ENCODE measurements at places on chromosomes 7 and 10.

DNA sequence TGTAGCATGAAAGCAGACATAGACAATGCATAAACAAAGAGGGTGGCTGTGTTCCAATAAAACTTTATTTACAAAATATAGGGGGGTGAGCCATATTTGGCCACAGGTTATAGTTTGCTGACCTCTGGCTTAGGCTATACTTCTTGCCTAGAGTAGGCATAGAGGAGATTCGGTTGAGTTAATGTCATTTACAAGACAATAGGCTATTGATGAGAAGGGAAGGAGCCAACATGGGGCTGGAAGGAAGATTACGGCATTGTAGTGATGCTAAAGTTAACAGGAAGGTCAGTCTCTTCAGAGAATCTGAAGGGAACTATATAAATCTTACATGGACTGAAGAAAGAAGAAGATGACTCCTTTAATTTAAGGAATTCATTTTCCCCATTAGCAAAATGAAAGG, 463.5 kb downstream of the HTR7 start:
- no peaks in the 10 kb centered on the region for H3K27me3 ChIP-seq
- H3K36me3 ChIP-seq, result no peaks in the 10 kb centered on the region
- no peak overlapping the region for H3K27ac ChIP-seq
- no peaks in the 10 kb centered on the region for H3K4me1 ChIP-seq
- no peak for DNase-seq
- no peak overlapping the region for H3K4me3 ChIP-seq

DNA sequence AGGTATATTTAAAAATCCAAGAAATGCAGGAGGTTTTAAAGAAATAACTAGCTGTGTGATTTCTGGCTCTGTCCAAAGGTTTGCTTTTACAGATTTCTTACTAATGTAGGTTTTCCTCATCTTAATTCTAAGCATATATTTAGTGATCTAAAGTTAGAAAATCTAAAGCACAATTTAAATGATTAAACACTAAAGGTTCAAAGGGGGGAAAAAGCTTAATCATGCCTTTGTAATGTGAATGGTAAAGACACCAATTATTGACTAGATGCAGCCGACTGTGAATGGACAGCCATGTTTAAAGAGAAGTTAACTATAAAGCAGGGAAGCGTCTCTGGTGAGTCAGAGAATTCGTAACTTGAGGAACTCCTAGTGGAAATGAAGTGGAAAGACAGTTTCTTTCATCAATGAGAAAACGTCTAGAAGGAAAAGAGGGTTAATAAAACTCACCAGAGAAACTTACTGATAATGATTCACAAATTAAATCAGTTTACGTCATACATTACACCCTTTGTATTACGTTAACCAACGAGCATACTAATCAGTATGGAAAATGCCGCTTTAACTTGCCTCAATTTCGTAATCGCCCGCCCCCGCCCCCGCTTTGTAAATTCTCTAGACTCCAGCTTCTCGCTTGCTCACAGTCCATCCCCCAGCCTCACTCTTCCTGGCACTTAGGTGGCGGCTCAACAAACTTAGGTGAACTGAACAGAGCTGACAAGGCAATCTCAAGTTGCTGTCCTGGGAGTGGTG, 1.1 kb upstream of the HBP1 start:
- H3K27ac ChIP-seq, result peak overlapping the region; percentile 94
- peak; percentile 63 for DNase-seq
- H3K27me3 ChIP-seq, result no peaks in the 10 kb centered on the region
- peak overlapping the region; percentile 84 for H3K4me3 ChIP-seq
- no peaks in the 10 kb centered on the region for H3K36me3 ChIP-seq
- peaks cover 24% of the 10 kb centered on the region for H3K4me1 ChIP-seq

DNA sequence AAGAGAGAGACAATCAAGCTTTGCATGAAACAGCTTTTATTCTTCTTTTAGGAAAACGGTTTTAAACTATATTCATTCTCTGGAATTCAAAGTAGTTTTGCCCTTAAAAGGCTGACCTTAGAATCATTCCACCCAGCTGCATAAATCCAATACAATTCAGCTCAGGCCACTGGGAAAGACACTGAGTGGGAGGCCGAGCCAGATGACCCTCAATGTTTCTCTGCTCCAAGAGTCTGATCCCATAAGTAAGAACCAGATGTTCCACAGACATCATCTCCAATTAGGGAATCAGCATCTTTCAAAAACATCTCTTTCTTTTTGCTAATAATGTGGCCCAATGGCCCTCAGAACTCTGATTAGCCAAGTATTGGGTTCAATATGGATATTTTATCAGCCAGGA, 26.1 kb downstream of the CREB3L2 start:
- H3K4me1 ChIP-seq, result no peaks in the 10 kb centered on the region
- H3K4me3 ChIP-seq, result no peak overlapping the region
- no peaks in the 10 kb centered on the region for H3K36me3 ChIP-seq

- H3K27me3 ChIP-seq, result no peaks in the 10 kb centered on the region
- no peak for DNase-seq
- no peak overlapping the region for H3K27ac ChIP-seq
Observed at GRCh38 chr10:52637592-52637991, 135.0 kb downstream of the MBL2 start.

- H3K4me1 ChIP-seq, result no peaks in the 10 kb centered on the region
- no peaks in the 10 kb centered on the region for H3K27me3 ChIP-seq
- DNase-seq, result no peak
- H3K36me3 ChIP-seq, result no peaks in the 10 kb centered on the region
- no peak overlapping the region for H3K27ac ChIP-seq
Observed at GRCh38 chr10:126137562-126138221, 241.3 kb downstream of the FANK1 start.

GRCh38 chr7:151456782-151457181, 16.8 kb upstream of the CRYGN start:
- no peaks in the 10 kb centered on the region for H3K4me1 ChIP-seq
- no peaks in the 10 kb centered on the region for H3K36me3 ChIP-seq
- no peak overlapping the region for H3K27ac ChIP-seq
- DNase-seq, result no peak

DNA sequence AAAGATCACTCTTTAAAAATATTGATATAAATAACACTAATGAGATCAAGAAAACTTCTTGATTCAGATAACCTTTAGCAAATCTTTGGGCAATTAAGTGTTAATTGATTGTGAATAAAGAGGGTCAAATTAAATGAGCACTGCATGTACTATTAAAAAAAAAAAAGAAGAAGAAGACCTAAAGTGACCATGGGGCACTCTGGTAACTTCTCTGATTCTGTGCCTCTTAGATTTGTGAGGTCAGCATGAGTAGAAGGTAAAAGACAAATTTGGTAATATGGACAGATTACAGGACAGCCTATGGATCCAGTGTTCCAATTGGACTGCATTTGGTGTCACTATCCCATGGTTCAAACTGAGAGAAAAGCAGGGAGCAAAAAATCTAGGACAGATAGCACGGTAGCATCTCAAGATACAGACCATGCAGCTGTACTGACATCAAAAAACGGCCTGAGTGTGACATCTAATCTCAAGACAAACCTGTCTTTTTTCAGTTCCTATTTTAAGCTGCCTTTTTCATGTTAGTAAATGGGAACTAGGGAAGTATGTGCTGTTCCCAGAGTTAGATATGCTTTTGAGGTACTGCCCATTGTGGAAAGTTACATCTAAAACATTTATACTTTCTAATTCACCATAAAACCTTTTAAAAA, 128.0 kb downstream of the KCND2 start:
- no peaks in the 10 kb centered on the region for H3K4me1 ChIP-seq
- no peak overlapping the region for H3K27ac ChIP-seq
- H3K36me3 ChIP-seq, result no peaks in the 10 kb centered on the region
- no peak overlapping the region for H3K4me3 ChIP-seq

- H3K27ac ChIP-seq, result no peak overlapping the region
- no peaks in the 10 kb centered on the region for H3K27me3 ChIP-seq
- H3K4me3 ChIP-seq, result no peak overlapping the region
Observed at GRCh38 chr7:102404005-102404861, 8.1 kb downstream of the PRKRIP1 start.

- no peak overlapping the region for H3K4me3 ChIP-seq
- no peak for DNase-seq
- H3K27ac ChIP-seq, result no peak overlapping the region
- H3K4me1 ChIP-seq, result no peaks in the 10 kb centered on the region
- no peaks in the 10 kb centered on the region for H3K36me3 ChIP-seq
- H3K27me3 ChIP-seq, result no peaks in the 10 kb centered on the region
Observed at GRCh38 chr7:134696261-134696660, 49.6 kb downstream of the BPGM start.

DNA sequence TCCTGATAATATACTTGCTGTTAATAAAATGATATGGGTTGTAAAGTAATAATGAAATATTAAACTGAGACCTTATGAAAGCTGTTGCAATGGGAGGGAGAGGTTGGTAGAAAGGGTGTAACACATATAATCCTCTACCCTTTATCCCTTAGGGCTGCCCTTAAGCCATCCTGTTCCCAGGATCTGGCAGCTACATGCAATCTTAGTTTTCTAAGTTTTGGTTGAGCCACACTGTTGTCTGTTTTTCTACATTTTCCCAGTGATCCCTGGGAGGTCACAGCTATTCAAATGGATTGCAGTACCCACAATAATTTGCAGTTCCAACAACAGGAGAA, 6.3 kb downstream of the COA1 start:
- H3K27ac ChIP-seq, result no peak overlapping the region
- DNase-seq, result no peak
- H3K4me1 ChIP-seq, result peaks cover 10% of the 10 kb centered on the region
- no peak overlapping the region for H3K4me3 ChIP-seq
- no peaks in the 10 kb centered on the region for H3K36me3 ChIP-seq

GRCh38 chr7:12007576-12007975, 175.6 kb upstream of the THSD7A start:
- H3K36me3 ChIP-seq, result no peaks in the 10 kb centered on the region
- no peaks in the 10 kb centered on the region for H3K4me1 ChIP-seq
- H3K27ac ChIP-seq, result no peak overlapping the region
- no peak overlapping the region for H3K4me3 ChIP-seq
- no peak for DNase-seq

GRCh38 chr7:126843336-126843735, 409.4 kb downstream of the GRM8 start:
- no peak for DNase-seq
- H3K36me3 ChIP-seq, result no peaks in the 10 kb centered on the region
- no peak overlapping the region for H3K27ac ChIP-seq
- no peaks in the 10 kb centered on the region for H3K4me1 ChIP-seq
- H3K27me3 ChIP-seq, result no peaks in the 10 kb centered on the region

- no peak overlapping the region for H3K27ac ChIP-seq
- no peaks in the 10 kb centered on the region for H3K27me3 ChIP-seq
- H3K36me3 ChIP-seq, result no peaks in the 10 kb centered on the region
- no peak overlapping the region for H3K4me3 ChIP-seq
- DNase-seq, result no peak
- no peaks in the 10 kb centered on the region for H3K4me1 ChIP-seq
Observed at GRCh38 chr10:58992830-58993460, 183.5 kb upstream of the PHYHIPL start.

DNA sequence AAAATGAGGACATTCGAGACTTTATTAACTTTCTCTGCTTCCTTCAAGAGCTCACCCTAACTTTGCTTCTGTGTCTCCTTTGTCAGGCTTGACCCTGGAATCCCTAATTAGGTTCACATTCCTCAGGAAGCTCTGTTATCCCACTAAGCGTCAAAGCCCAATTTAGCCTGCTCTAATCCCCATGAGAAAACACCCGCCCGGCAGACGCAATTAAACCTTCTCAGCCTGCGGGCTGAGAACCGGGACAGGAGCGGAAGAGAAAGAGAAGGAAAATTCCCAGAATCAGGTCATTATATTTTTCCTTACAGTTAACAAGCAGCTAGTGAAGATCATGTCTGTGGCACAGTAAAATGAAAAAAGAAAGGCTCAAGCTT, 93.0 kb downstream of the TNS3 start:
- no peak for DNase-seq
- no peaks in the 10 kb centered on the region for H3K36me3 ChIP-seq
- no peaks in the 10 kb centered on the region for H3K4me1 ChIP-seq
- no peak overlapping the region for H3K4me3 ChIP-seq
- no peaks in the 10 kb centered on the region for H3K27me3 ChIP-seq
- no peak overlapping the region for H3K27ac ChIP-seq

- no peak overlapping the region for H3K27ac ChIP-seq
- H3K4me1 ChIP-seq, result no peaks in the 10 kb centered on the region
- no peak for DNase-seq
- no peaks in the 10 kb centered on the region for H3K36me3 ChIP-seq
Observed at GRCh38 chr10:132880128-132880981, 62.0 kb downstream of the CFAP46 start.

DNA sequence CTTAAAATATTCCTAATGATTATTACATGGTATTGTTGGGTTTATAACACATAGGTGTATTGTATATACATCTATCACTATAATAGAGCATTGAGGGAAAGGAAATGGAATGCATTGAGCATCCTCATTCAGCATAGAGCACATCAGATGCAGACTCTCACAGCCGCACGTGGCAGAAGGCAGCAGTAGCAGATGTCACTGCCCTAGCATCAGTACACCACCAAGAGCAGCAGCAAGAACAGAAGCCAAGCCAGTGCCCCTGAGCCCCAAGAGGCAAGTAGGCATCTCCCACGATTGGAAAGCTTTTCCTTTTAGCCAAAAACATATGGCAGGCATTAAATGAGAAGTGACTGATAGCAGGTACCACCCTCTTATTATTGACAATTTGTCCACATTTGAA, 510.0 kb downstream of the TNS3 start:
- no peak for DNase-seq
- H3K4me1 ChIP-seq, result no peaks in the 10 kb centered on the region
- H3K36me3 ChIP-seq, result no peaks in the 10 kb centered on the region
- H3K27me3 ChIP-seq, result no peaks in the 10 kb centered on the region

- H3K27me3 ChIP-seq, result peaks cover 4% of the 10 kb centered on the region
- DNase-seq, result no peak
- no peak overlapping the region for H3K27ac ChIP-seq
- no peak overlapping the region for H3K4me3 ChIP-seq
- no peaks in the 10 kb centered on the region for H3K36me3 ChIP-seq
- no peaks in the 10 kb centered on the region for H3K4me1 ChIP-seq
Observed at GRCh38 chr7:43196379-43196778, 83.9 kb downstream of the HECW1 start.

- H3K4me3 ChIP-seq, result no peak overlapping the region
- H3K36me3 ChIP-seq, result no peaks in the 10 kb centered on the region
- no peak for DNase-seq
- peaks cover 8% of the 10 kb centered on the region for H3K4me1 ChIP-seq
- no peaks in the 10 kb centered on the region for H3K27me3 ChIP-seq
Observed at GRCh38 chr10:79075418-79075817, 6.7 kb downstream of the ZMIZ1 start.

DNA sequence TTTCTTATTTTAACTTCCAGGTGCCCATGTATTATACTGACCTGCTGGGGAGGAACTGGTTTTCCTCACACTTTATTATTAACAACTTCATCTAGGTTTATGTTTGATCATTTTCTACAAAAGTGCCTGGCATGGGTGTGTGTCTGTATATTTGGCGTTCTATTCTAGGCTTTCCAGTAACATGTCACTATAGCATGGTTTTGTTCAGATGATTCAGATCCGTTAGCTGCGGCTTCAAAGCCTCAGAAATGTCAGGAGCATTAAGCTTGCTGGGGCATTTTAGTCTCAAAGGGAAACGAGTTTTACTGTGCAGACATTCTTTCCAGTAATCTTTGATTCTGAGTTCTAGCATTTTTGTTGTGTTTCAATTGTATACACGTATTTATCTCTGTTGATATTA, 2.3 kb downstream of the INPP5A start:
- DNase-seq, result no peak
- H3K27ac ChIP-seq, result no peak overlapping the region
- peaks cover 49% of the 10 kb centered on the region for H3K4me1 ChIP-seq
- H3K36me3 ChIP-seq, result no peaks in the 10 kb centered on the region
- H3K4me3 ChIP-seq, result peak overlapping the region; percentile 37

Measured in CD8-positive, alpha-beta memory T cell (primary cell).